CD4-positive, alpha-beta T cell treated with Interleukin-4 for 4 hours (primary cell): ENCODE measurements at places on chromosomes 6 and 20.

- peak; percentile 49 for DNase-seq
Measured at GRCh38 chr6:149094156-149094555, 223.4 kb upstream of the TAB2 start.

DNA sequence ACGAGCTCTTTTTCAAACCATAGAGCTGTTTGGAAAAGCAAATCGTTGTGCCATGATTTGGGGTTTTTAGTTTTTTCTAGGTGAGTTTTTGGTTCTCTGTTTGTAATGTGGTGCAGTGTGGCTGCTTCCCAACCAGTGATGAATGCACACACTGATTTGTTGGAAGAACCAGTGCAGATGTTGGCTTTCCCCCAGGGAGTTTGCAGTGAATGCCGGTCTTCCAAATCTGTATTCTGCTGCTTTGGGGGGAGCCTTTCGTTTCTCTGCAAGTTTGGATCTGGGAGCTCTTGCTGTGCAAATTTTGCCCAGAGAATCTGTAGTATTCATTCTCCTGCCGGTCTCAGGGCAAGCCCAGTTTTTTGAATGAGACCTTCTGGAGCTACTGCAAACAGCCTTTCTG lies 14.5 kb downstream of the HECA start:
- DNase-seq, result no peak

DNA sequence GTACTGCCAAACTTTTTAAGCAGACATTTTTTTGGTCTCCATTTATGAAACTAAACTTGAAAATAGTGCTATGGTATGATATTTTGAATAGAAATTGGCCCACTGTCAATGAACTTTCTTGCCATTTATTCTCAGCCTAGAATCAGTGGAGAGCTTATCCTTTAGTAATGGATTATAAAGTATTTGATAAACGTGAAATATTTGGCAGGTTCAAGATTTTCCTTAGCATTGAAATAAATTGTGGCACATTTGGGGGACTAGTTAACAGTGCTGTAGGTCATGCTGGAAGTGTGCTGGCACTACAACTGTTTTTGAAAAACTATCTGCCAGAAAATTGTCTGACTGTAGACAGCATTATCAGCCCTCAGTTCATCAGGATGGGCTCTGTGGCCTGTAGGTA lies 2.1 kb downstream of the PRSS35 start:
- DNase-seq, result no peak

GRCh38 chr6:82179415-82179814 lies 68.1 kb downstream of the IBTK start:
- no peak for DNase-seq

DNA sequence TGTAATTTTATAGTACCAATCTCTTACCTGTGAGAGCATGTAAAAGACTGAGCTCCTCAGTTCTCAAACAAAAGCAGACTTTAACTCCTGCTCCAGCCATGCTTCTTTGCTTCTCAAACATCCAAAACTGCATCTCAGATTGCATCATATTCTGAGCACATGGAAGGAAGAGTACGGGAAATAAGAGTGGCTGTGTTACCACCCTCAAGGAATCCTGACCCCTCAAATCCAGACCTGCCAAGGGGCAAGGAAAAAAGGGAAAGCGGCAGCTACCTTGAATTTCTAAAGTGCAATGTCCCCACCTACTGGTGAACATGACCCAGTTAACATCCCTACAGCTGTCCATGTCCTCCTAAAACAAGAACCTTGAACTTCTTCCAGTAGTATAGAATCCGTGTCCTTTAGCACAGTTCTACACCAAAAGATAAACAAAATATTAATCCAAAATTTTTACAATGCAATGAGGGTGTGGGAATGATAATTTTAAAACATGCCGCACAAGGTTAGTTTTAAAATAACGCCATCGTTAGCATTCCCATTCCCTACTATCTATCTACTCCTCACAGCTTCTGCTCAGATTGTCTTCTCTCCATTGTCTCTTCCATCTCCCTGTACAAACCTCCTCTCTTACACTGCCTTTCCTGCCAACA lies 34.1 kb upstream of the HLA-DQB1 start:
- peak; percentile 48 for DNase-seq
